ENCODE measurements at places on chromosomes 4 and X.

DNA sequence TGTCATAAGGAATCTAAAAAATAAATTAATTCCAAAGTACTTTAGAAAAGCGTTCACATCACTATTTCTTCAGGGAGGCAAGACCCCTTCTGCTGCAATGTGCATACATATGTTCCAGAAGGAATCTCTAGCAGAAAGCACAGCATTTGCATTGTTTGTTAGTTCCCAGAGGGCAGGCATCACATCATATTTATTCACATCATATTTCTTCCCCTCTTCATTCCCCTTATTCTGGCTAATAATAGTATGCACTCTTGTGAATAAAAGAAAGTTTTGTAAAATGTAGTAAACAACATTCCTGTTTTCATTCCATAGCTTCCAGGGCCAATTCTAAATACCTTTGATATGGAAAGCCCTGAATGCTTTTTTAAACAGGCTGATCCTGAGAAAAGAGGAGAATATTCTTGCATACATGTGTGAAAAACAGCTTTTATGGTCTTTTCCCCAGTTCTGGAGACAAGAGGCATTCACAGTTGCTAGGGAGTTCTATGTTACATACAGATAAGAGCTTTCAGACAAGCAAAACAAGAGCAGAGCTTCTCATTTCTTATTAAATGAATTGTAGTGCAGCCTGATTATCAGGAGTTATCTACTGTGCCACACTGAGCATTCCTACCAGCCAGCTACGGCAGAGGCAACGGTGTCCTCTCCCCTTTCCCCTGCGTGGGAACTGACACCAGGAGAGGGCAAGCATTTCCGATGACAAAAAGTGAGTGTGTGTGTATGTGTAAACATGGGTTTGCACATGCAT lies 15.2 kb downstream of the GATB start:
- DNase-seq = no peak

GRCh38 chr4:4407299-4408131 lies 20.6 kb downstream of the NSG1 start:
- no peak for DNase-seq

DNA sequence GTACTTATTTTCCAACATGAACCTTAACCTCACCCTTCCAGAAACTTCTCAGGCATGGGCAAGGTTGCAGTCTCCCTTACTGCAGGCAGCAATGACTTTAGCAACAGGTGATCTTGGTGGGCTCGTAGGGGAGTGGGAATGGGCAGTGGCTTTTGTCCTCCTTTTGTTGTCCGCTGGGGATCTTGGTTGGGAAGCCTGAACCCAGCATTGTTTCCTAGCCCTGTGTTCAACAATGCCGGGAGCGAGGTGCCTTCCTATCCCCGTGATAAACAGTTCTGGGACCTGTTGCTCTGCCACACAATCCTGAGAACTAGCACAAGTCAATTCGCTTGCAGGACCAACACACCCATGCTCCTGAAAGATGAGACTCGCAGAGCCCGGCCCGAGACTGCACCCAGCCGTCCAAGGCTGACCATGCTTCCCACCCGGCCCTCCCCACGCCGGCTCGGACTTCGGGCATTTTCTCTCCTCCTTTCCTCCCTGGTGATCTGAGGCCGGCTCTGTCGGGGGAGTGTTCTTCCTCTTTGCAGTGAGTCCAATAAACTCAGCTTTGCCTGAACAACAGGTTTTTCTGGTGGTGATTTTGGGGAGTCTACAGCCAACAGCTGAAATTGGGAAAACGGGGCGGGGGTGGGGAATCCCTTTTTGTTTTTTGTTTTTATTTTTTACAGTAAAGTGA lies 20.2 kb downstream of the IRAK1 start:
- no peak for DNase-seq

DNA sequence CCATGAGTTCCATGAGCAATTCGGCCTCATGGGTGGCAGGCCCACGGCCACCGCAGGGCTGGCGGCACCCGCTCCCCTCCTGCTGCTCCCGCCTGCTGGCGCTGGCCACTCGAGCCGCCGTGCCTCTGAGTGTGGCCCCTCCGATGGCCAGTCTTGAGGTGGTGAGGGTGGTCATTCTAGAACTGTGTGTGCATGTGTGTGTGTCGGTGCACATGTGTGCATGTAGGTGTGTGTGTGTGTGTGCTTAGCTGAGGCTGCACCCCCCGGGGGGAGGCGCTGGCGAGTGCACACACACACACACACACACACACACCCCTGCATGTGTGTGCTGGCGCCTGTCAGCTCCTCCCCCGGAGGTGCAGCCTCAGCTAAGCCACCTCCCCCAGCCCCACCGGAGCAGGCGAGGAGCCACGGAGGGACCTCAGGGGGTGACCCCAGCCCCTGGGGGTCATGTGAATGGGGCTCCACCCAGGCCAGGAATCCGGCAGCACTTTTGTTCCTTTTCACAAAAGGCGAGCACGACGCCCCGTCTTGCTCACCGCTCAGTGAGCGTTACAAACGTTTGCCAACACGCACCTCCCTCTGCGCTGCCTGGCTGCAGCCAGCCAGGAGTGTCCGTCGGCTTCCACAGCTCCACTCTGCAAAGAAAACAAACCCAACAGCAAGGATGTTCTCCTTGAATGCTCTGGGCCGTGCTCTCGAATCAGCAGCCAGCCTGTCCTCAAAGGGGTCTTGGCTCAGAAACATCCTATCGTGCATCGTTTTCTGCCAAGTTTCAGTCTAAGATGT lies 29.9 kb downstream of the FGFRL1 start:
- no peak for DNase-seq

DNA sequence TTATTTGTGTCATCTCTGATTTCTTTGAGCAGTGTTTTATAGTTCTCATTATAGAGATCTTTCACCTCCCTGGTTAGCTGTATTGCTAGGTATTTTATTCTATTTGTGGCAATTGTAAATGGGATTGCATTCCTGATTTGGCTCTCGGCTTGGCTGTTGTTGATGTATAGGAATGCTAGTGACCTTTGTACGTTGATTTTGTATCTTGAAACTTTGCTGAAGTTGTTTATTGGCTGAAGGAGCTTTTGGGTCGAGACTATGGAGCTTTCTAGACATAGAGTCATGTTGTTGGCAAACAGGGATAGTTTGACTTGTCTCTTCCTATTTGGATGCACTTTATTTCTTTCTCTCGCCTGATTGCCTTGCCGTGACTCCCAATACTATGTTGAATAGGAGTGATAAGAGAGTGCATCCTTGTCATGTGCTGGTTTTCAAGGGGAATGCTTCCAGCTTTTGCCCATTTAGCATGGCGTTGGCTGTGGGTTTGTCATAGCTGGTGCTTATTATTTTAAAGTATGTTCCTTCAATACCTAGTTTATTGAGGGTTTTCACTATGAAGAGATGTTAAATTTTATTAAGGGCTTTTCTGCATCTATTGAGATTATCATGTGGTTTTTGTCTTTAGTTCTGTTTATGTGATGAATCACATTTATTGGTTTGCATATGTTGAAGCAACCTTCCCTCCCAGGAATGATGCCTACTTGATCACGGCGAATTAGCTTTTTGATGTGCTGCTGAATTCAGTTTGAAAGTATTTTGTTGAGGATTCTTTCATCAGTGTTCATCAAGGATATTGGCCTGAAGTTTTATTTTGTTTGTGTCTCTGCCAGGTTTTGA lies 72.7 kb upstream of the BOD1L1 start:
- no peak for DNase-seq

DNA sequence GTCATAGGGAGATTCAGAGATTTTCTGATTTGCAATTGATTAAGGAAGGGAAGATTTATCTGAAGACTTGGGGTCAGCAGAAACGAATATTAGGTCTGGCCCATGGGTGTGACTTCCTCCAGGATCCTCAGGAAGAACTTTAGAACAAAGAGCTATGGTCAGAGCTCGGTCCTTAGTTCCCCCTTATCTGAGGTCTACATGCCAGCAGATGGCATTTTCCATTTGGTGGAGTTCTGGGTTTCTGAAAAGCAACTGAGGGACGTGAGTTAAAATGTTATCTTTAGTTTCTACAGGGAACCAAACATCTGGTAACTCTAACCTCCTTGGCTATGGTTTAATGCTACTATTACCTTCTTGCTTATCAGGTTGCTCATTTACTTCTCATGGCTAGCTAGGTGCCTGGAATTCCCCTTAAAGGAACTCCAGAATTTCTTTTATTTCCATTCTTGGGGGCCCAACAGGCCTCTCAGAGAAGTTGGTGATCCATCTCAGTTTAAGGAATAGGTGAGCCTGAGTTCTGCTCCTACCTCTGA lies 40.7 kb downstream of the KLF3 start:
- no peak for DNase-seq

GRCh38 chr4:61911313-61911756 lies 711.2 kb downstream of the ADGRL3 start:
- DNase-seq = no peak

DNA sequence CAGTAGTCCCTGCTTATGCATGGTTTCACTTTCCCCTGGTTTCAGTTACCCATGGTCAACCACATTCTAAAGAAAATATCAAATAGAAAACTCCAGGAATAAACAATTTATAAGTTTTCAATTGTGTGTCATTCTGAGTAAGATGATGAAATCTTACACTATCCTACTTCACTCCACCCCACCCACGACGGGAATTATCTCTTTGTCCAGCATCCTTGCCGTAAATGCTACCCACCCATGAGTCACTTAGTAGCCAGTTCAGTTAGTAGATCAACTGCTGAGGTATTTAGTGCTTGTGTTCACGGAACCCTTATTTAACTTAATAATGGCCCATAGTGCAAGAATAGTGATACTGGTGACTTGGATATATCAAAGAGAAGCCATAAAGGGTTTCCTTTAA lies 91.4 kb downstream of the KLHL13 start:
- no peak for DNase-seq

DNA sequence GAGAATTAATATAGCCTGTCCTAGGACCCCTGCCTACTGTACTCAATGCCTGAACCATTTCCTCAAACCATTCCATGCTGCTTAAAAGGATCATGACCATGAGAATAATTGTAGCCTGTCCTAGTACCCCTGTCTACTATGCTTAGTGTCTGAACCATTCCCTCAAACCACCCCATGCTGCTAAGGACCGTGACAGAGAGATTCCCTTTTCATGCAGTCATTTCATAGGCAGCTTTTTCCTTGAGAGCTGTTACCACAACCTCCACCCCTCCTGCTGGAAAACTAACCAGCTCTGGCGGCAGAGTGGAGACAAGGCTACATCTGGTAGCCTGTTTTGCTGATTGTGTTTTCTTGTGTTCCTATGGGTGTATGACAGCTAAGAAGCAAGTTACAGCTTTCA lies 174.9 kb upstream of the SMARCAD1 start:
- no peak for DNase-seq

GRCh38 chr4:79088946-79089691 lies 149.9 kb upstream of the PAQR3 start:
- no peak for DNase-seq

DNA sequence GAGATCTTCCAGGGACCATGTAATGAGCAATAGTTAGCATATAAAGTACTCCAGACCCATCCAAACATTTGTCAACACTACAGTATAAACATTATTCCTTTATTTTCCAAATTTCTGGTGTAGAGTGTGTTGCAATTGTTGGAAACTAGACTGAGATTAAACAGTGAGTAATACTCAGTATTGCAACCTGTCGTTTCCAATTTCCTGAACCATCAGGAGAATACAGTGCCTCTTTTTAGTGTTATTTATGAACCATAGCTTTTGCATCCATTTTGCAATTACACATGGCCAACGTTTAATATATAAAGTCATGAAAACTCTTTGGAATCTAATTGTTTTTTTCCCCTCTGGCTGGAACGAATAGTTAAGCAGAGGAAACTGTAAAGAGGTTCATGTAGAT lies 58.3 kb upstream of the DHRSX start:
- no peak for DNase-seq

GRCh38 chr4:154858166-154858565 lies 77.1 kb downstream of the RBM46 start:
- DNase-seq = no peak

- no peak for DNase-seq
Observed at GRCh38 chrX:108059801-108060200, 14.9 kb downstream of the VSIG1 start.

DNA sequence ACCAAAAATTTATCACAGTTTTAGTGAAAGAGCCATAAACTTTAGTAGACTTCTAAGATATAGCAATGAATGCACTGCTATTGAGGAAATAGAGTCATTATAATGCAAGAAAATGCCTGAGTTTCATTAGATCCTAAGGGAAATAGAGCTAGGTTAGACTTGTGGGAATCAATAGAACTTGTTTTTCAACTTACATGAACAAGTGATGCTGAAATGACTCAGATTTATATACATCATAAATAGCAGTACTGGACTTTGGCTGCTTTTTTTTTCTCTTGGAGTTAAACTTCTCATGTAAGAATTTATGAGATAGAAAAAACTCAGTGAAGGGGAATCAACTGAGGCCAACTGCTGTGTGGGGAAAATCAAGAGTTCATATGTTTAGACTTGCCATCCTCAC lies 216.5 kb upstream of the AADAT start:
- no peak for DNase-seq

DNA sequence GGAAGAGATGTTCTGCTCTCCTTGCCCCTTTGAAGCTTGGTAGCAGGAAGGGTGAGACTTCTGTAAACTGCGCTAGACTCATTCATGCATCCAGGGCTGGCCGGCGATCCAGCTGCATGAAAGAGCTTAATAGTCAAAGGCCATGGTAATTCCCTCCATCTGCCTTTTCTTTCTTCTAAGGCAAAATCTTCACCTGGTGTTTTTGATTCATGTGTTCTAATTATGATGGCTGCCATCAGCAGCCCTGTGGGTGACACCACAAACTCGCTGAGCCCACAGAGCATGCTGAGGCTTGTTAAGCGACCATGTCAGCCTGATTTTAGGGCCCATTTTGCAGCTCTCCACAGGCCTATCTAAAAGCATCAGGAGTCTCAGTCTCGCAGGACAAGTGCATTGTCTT lies 450.1 kb upstream of the TENM3 start:
- no peak for DNase-seq

DNA sequence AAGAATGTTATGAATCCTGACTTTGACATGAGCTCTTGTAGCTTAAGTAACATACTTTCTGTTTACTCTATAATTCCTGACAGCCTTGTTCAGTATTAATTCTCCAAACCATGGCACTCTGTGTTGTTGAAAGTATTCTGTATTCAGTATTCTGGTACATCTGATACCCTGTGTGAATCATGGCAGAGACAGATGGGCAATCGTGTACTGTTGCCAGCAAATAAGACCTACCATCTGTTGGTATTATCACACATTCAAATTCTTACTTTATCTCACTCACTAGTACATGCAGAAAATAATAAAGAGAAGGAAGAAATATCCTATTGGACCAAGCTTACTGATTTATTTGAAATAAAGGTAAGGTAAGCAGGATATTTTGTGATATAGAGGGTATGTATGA lies 7.9 kb downstream of the MBTPS2 start:
- DNase-seq = no peak
